Vagina (tissue), 2 donors: ENCODE measurements at places on chromosomes 2 and 18. TPM values are rescaled to one million over a fixed set of nuclear protein-coding genes. Genes with fewer than 3 reads are reported as not detected.

The HAAO gene
- total RNA-seq = 5.9 TPM

- no peaks in the 10 kb centered on the region for H3K36me3 ChIP-seq
- no peak overlapping the region for H3K27ac ChIP-seq
- H3K27me3 ChIP-seq = no peaks in the 10 kb centered on the region
- peak; percentile 88 for DNase-seq
These were observed 3.0 kb upstream of the GLI2 start for GRCh38 chr2:120732506-120733237.

The POTEI gene
- not detected for total RNA-seq

DNA sequence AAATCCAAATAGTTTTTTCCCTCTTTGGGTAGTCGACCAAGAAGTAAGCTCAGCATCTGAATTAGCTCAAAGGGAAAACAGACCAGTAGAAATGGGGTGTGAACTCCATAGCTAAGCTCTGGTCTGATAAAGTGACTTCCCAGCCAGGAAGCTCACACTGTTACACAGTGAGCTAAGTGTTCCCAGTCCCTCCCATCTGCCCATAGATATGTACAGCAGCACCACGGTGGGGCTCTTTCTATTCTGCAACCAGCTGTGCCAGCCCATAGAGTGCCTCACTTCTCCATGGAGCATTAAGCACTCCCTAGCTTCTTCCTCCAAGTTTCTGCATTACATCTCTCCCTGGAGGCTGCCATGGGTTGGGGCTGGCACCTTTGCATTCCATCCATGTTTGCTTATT lies 27.6 kb upstream of the NEMP2 start:
- H3K4me1 ChIP-seq = no peaks in the 10 kb centered on the region
- no peak overlapping the region for H3K4me3 ChIP-seq
- no peak overlapping the region for H3K27ac ChIP-seq
- H3K36me3 ChIP-seq = no peaks in the 10 kb centered on the region
- DNase-seq = no peak
- no peaks in the 10 kb centered on the region for H3K27me3 ChIP-seq
